ENCODE measurements at places on chromosomes 2 and 18.

- DNase-seq, result no peak
These were observed 4.2 kb downstream of the UGT1A1 start for GRCh38 chr2:233764264-233764663.

DNA sequence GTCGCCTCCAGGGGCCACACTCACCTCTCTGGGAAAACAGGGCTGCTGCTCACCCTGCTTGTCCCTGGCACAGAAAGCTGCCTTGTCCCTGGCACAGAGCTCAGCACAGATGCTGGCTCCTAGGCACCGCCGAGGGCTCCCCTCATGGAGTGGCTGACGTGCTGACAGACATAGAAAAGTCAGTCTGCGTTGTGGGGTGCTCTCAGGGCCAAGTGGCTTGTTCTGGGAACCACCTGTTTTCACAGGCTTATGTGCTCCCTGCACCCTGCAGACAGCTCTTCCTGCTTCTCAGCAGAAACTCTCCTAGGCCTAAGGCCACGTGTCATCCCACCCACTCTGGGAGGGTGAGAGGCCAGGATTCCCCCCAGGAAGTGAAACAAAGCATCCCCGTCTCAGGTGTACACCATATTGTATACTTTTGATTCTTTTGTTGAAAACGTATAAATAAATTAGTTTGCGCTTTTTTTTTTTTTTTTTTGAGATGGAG lies 84.7 kb upstream of the TMEM200C start:
- no peak for DNase-seq

DNA sequence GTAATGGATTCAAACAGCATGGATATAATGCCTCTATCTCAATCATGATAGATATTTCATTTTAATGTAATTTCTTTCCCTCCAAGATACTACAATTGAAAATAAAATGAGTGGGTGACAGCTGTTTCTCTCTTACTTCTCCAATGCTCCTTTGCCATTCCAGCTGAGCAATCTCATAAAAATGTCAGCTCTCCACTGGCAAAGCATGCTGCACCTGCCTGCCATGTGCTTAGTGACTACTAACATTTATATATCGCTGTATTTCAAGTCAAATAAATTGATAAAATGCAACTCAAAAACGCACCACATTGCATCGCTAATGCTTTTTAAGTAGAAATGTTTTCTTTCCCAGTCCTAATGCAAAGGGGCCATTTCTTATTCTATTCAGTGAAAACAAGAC lies 1093.9 kb downstream of the CBLN2 start:
- DNase-seq, result no peak

GRCh38 chr2:156526950-156527636 lies 90.9 kb downstream of the GPD2 start:
- no peak for DNase-seq

GRCh38 chr2:227849906-227850305 lies 21.5 kb upstream of the DAW1 start:
- DNase-seq, result no peak

GRCh38 chr2:64840426-64840881 lies 148.7 kb upstream of the SLC1A4 start:
- no peak for DNase-seq

DNA sequence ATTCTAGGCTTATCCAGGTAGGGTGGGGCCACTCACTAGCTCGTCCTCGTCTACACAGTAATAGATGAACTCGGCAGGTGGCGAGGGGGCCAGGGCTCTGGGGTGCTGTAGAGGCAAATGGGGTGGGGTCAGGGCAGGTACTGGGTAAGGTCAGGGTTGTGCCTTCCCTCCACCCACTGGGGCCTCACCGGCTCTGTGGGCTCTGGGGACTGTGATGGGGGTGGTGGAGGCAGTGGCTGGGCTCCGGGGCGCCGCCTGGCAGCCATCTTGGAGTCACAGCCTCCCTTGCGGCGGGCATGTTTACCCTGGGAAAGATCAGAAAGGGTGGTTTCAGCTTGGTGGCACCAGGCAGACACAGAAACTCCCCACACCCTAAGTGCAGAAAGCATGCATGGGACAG lies 6.4 kb downstream of the MBD1 start:
- DNase-seq, result no peak

- DNase-seq, result no peak
These were observed 44.9 kb downstream of the CYP27C1 start for GRCh38 chr2:127175041-127175721.

DNA sequence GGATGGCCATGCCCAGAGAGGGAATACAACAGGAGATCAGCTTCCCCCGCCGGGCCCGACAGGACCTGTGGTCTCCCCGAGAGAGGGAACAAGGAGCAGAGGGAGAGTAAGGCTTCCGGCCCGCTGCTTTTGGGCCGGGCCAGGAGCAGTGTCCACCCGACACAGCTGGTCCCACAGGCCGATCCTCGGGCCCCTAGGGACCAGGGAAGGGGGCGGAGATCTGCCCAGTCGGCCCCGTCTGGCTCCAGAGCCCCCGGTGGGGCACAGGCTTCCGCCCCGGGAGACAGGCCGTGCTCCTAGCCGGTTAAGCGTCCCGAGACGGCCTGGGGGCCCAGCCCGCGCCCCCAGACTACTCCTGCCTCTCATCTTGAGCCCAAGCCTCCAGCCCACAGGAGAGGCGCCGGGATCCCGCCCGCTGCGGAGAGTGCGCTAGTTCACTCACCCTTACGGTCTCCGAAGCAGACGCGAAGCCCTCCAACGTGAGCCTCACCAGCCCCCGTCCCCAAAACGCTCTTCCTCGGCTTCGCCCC lies at the start of gene MCFD2:
Gene MCFD2 (minus strand): TSS at position 526 of the 530 bp plus-strand sequence. CDS start 6,635 bp downstream, outside the sequence.
- DNase-seq, result no peak

DNA sequence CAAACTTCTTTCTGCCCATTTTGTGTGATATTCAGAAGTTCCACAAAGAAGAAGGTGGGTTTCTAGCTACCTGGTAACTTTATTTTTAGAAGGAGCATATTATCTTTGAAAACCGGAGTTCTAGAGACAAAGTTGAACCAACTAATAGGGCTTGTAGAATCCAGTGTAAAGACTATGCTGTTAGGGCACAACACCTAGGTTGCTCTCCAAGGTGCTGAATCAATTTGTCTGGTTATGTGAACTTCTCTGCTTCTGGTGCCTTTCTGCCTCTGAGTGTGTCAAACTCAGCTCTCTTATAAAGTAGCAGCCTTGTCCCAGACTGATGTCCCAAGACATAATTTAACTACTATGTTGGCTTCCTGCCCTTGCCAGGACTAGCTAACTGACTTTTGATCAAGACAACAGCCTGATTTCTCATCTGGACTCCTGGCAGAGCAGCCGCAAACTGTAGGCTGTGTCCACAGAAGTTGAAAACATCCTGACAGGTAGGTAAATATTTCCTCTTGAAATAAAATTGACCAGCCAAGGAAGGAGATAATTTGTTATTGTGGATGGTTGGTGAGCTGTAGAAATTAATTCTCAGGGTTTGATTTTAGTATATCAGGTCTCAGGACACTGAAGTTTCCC lies 119.4 kb downstream of the CYRIA start:
- DNase-seq, result no peak

DNA sequence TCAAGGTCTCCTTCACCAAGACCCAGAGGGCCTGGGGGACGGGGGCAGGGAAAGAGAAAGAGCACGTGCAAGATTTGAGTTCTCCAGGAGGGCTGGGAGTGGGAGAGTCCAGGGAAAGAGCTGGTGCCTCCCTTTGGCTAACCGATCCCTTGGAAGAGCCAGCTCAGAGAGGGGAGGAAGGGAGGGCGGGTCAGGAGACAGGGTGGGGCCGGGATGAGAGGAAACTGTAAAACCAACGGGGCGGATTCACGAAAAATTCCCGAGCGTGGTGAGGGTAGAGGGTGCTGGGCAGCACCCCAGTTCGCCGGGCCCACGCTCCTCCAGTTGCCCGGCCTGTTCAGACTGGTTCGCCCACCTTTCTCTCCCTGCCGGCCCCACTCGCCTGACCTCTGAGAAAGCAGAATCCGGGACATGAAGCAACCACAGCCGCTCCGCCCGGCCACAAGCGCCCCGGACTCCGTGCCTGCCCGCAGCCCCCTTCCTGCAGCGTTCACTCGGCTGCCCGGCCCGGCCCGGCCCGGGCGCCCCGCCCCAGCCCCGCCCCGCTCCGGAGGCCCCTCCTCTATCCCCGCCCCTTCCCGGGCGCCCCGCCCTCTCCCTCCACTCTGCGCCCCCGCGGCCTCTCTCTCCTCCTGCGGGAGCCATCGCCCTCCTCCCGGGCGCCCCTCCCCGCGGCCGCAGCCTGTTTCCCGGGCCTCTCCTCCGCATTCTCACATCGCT lies 230.9 kb upstream of the SMAD2 start:
- peak; percentile 32 for DNase-seq

GRCh38 chr2:175034716-175035115 lies 29.5 kb upstream of the CHN1 start:
- no peak for DNase-seq

GRCh38 chr2:8653485-8653884 lies 28.4 kb upstream of the ID2 start:
- DNase-seq, result no peak

DNA sequence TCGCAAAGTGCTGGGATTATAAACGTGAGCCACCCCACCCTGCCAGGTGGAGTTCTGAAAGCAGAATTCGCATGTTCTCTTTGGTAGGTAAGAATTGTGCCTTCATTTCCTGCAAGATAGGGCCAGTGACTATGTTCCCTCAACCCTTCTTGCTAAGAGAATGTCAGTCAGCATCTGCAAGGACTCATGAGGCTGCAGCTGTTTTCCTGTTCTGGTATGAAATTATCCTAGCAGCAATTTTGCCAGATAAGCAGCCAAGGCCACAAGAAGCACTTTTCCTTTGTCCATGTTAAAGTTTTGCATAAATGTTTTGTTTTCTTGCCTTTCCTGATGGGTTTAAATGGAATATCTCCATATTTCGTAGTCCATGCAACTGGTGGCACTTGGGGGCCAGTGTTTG lies 6.8 kb upstream of the ARHGAP28 start:
- no peak for DNase-seq

DNA sequence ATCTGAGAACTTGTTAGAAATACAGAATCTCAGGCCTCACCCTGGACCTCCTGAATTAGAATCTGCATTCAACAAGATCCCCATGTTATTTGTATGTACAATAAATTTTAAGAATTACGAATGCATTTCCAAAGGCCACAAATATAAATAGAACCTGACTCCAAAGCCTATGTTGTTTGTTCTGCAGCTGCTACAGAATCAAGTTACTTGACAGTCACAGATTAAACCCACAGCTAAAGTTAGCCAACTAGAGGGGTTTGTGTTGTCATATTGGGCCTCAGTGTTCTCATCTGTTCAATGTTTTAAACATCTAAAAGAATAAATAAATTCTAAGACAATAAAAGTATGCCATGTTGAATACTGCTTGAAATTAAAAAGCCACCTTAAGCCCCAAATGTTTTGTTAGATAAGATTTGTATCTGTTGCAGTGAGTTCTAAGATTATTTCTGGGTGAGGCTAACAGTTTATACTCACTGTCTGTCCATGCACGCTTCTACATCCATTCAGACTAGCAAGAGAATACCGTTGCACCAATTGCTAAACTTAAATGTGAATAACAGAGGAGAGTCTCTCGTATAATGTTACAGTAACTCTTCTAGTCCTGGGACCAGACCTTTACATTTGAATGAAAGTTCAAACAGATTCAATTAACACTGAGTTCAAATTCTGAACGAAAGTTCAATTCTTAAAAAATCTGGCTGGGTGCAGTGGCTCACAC lies 200.4 kb downstream of the MEMO1 start:
- DNase-seq, result no peak

- DNase-seq, result no peak
These were observed 494.2 kb upstream of the RAB6C start for GRCh38 chr2:129484999-129485897.

- no peak for DNase-seq
These were observed 403 bp downstream of the COL4A3 start for GRCh38 chr2:227164763-227165291.

DNA sequence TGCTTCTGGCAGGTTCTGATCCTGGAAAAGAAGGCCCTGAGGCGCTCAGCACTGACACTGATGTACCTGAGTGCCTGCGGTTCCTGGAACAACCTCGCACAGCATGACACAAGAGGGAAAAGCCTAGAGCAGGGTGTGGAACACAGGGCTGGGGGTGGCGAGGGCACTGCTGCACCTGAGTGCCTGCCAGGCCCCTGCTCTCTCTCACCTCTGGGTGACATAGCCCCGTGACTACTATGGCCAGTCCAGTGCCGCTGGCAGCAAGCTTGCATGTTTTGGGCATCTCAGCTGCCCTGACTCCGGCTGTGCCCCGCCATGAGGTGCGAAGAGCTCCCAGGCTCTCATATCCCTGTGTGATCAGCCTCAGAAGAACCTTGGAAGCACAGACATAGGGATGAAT lies 825.2 kb upstream of the SALL3 start:
- no peak for DNase-seq

GRCh38 chr2:52404866-52405265 lies 1362.7 kb upstream of the CHAC2 start:
- no peak for DNase-seq

DNA sequence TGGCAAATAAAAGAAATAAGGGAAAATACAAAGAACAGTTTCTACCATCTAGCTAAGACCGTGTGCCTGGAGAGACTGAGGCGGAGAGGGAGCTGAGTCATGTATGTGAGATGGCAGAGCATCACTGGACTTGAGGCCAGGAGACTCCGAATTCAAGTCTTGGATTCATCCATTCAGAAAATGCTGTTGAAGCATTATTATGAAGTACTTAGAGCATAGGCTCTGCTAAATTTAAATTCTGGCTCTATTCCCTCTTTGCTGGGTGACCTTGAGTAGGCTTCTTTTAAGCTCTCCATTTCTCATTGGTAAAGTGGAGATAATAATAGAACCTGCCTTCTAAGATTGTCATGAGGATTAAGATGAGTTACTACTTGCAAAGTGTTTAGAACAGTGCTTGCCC lies 34.7 kb downstream of the NPHP1 start:
- DNase-seq, result no peak

DNA sequence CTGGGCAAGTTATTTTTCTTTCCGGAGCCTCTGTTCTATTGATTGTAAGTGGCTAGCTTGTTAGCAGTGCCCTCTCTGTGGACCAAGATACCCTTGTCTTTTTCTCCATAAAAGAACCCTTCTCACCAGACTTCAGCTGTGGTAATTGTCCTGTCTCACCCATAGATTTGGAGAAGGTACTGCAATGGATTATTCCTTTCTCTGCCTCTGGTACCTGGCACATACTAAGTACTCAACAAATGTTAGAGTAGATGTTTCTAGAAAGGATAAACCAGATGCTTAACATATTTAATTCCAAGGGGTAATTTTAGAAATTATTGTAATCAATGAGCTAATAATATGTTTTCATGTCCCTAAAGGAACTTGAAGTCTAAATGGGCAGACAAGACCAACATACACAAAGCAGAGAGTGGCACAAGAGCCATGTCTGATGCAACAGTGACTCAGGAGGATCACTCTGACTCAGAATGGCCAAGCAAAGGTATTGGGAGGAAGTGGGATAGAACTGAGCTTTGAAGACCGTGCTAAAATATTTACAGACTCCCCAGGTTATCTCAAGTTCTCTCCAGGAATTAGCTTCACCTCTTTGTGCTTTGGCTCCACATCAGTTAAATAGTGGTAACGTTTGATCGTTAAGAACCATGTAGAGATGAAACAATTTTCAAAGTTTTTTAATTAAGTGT lies 129.7 kb upstream of the OSR1 start:
- no peak for DNase-seq
